ENCODE measurements at places on chromosomes 12 and 14.
A peak's percentile ranks its signal among the peaks of the same experiment; 100 is the strongest.

GRCh38 chr12:88691811-88692210 is 111.5 kb upstream of the KITLG start:
- no peak for DNase-seq

DNA sequence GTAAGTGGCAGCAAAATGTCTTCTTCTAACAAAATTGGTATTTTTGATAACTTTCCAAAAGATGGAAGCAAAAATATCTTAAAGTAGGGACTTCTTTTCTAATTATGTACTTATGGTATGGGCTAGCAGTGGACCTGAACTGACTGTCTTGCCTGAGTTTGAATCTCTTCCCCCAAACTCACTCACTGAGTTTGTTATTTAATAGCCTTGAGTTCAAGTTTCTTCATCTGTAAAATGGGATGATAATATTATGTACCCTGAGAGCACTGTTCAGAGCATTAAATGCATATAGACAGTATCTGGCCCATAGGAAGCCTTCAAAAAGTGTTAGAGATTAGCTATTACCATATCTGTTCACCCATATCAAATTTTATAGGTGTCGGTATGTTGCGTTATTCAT is 210.4 kb upstream of the NUDT4 start:
- no peak for DNase-seq

GRCh38 chr12:55842681-55843429 is at the start of gene MMP19:
Gene MMP19, minus strand, starts transcription at chr12:55842936. Its CDS starts 106 bp downstream, at chr12:55842830.
- peak; percentile 82 for DNase-seq

DNA sequence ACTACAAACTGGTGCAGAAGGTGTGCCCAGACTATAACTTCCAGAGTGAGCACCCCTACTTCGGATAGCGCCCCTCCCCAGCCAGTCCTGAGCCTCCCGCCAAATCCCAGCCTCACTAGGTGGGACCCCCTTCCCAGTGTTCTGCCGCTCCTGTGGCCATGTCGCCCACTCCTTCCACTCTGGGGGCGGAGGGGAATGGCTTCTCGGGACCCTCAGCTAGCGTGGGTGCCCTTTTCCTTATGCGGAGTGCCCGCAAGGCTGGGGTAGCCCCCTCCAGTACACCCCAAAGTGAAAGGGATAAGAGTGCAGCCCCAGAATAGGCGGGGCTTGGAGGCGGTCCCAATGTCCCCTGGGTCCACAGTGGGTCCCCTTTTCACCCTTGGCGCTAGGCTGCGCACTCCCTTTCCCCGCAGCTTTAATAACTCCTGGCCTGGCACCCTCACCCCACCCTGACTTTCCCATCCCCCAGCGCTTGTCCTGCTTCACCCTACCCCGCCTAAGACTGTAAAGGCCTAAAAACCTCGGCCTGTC is 3.8 kb upstream of the SHMT2 start:
- no peak for DNase-seq

DNA sequence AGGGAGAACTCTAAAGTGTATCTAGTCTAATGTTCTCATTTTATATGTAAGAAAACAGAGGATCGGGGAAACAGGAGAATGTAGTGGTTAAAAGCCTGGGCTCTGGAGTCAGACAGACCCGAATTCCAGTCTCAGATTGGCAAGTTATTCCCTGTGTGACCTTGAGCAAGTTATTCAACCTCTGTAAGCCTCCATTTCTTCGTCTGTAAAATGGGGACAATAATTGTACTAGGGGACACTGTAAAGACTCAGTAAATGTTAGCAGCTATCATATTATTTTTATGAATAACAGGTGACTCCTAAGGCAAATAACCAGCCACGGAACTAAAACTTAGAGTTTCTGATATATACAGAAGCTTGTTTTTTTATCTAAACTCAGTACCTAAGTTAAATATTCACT is 152.1 kb downstream of the APAF1 start:
- DNase-seq: no peak

DNA sequence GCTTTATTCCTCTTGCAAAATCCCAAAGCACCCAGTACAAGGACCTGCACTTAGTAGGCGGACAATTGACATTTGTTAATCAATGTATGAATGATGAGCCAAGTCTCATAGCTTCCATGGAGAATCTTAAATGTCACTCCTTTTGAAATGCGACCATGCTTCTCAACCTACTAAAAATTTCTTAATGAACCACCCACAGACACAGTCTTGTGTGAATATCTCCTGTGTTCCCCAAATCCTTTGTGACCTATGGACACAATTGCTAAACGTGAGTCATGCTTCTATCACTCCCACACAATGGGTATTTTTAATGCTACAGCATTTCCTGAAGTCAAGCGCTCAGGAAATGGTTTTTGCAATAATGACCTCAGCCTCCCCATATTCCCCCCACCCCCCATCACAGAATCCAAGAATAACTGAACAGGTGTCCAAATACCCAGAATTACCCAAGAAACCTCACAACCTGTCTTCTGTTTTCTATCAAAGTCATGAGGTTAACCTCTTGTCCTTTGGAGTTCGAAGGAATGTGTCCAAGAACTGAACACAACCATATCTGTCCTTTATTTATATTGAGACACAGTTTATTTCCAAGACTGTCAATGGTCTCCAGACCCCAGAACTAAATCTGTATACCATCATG is 163.6 kb upstream of the PLEKHG7 start:
- DNase-seq: peak; percentile 22

DNA sequence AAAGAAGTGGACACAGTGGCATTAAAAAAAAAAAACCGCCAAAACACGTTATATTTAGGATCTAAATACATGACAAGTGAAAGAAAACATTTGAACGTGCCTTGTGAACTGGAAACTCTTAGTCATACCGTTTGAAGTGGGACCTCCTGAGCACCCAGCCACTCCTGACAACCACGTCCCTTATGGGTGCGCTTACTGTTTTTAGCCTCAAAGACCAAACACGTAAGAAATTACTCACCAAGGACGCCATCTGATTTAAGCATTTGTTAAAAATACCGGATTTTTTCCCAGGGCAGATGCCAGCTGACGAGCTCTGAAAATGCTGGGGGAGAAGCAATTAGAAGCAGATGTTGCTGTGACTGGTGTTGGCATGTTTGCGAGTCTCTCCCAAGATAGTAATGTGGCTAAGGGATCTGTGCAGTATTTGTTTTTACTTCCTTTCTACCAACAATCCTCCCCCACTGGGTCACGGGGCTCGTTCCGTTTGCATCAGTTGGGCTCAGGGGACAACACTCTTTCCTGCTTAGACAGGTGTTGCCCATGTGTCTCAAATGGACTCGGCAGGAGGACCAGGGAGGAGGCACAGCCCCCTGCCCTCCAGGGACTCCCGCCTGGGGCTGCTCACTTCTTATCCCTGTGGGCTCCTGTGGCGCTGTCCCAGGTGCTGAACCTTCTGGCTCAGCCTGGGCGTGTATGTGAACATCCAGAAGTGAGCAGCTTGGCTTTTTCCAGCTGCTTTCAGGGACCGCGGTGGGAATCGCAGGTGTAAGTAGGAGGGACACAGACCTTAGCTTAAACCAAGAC is 101.0 kb downstream of the BEGAIN start:
- peak; percentile 93 for DNase-seq

- DNase-seq: no peak
Measured at GRCh38 chr12:126967152-126967551, 1299.8 kb upstream of the TMEM132C start.

GRCh38 chr14:80152166-80152565 is 59.1 kb downstream of the DIO2 start:
- DNase-seq: no peak

- DNase-seq: no peak
Measured at GRCh38 chr14:51453869-51454268, 197.8 kb upstream of the FRMD6 start.

All from fibroblast of skin of scalp (primary cell).